Mesothelial cell of epicardium (in vitro differentiated cells): ENCODE measurements at places on chromosomes 11 and 22. TPM values are rescaled to one million over a fixed set of nuclear protein-coding genes. Genes with fewer than 3 reads are reported as not detected.

The JAML gene
- total RNA-seq: not detected in 3 replicates

DNA sequence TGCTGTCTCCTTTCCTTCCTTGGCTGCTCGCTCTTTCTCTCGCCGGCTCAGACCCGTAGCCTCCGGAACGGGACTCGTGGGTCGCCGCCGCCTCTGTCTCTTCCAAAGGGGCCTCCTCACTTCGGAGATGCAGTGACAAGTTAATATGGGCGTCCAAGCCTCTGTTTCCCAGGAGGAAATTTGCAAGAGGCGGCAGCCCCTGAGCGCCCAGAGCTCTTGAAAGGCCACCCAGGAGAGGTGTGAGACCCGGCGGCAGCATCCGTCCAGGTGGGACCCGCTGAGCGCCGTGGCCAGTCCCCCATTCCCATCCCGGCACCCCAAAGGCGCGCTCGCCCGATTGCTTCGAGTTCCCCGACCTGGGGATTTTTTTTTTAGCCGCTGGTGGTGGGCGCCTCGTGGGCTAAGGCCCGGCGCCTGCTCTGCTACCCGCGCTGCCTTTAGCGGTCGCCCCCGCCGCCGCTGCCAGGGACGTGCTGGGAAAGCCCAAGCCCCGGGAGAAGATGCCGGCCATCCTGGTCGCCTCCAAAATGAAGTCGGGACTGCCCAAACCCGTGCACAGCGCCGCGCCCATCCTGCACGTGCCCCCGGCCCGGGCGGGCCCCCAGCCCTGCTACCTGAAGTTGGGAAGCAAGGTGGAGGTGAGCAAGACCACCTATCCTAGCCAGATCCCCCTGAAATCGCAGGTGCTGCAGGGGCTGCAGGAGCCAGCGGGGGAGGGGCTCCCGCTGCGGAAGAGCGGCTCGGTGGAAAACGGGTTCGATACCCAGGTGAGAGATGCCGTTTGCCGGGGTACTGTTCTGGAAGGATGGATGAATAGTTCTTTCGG, 772 bp downstream of the NAV2 start:
- peaks cover 25% of the 10 kb centered on the region for H3K27me3 ChIP-seq
- peaks cover 54% of the 10 kb centered on the region for H3K4me1 ChIP-seq
- DNase-seq: no peak

- peak overlapping the region; percentile 90 for H3K27ac ChIP-seq
- DNase-seq: peak; percentile 51
- H3K4me1 ChIP-seq: peaks cover 73% of the 10 kb centered on the region
- peaks cover 8% of the 10 kb centered on the region for H3K36me3 ChIP-seq
- no peaks in the 10 kb centered on the region for H3K27me3 ChIP-seq
Measured at GRCh38 chr11:79018371-79018849, 422.4 kb downstream of the TENM4 start.

GRCh38 chr11:7527029-7527428, 13.2 kb downstream of the PPFIBP2 start:
- H3K27me3 ChIP-seq: no peaks in the 10 kb centered on the region
- H3K36me3 ChIP-seq: peaks cover 4% of the 10 kb centered on the region
- H3K27ac ChIP-seq: no peak overlapping the region
- DNase-seq: no peak
- H3K4me1 ChIP-seq: peaks cover 17% of the 10 kb centered on the region
- no peak overlapping the region for H3K4me3 ChIP-seq

- H3K4me3 ChIP-seq: no peak overlapping the region
- H3K27ac ChIP-seq: no peak overlapping the region
- DNase-seq: no peak
- H3K27me3 ChIP-seq: no peaks in the 10 kb centered on the region
- H3K4me1 ChIP-seq: no peaks in the 10 kb centered on the region
Measured at GRCh38 chr11:129102225-129102624, 89.9 kb downstream of the ARHGAP32 start.

DNA sequence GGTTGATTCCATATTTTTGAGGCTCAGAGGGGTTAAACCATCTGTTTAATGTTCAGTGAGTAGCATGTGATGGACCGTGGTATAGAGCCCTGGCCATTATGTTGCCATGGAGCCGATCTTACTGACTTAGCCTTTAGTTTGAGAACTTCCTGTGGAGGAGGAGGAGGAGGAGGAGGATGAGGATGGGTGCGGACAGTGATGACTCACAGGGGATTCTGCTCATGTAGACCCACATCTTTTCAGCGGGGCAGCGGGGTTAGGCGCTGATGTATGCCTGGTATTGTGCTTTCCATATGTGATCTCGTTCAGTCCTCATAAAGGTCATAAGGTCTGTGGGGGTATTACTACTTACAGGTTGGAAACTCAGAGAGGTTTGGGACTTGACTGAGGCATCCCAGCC, 13.9 kb downstream of the STX3 start:
- no peak overlapping the region for H3K27ac ChIP-seq
- no peaks in the 10 kb centered on the region for H3K27me3 ChIP-seq
- H3K36me3 ChIP-seq: peaks cover 2% of the 10 kb centered on the region
- H3K4me1 ChIP-seq: peaks cover 4% of the 10 kb centered on the region
- no peak overlapping the region for H3K4me3 ChIP-seq

GRCh38 chr11:106389101-106389500, 311.6 kb downstream of the AASDHPPT start:
- H3K4me3 ChIP-seq: no peak overlapping the region
- H3K4me1 ChIP-seq: peaks cover 16% of the 10 kb centered on the region
- H3K27ac ChIP-seq: no peak overlapping the region
- no peak for DNase-seq

DNA sequence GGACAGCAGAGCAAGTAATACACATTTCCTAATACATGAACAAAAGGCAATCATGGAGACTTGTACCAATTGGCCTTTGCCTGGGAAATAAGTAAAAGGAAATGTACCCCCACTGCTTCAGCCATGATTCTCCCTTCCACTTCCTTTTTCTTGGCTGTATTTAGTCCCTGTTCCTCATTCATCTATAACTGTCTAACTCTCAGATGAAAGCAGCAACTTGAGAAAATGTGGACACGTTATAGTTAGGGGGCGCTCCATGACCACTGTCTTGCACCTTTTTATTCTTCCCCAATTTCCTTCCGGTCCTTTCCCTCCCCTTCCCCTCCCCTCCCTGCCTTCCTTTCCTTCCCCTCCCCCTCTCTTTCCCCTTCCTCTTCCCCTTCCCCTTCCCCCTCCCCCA, 61.3 kb upstream of the BARX2 start:
- no peak overlapping the region for H3K27ac ChIP-seq
- H3K4me3 ChIP-seq: no peak overlapping the region
- H3K4me1 ChIP-seq: peaks cover 43% of the 10 kb centered on the region
- peaks cover under 1% of the 10 kb centered on the region for H3K36me3 ChIP-seq

GRCh38 chr11:80327956-80328614, 887.3 kb upstream of the TENM4 start:
- H3K27ac ChIP-seq: no peak overlapping the region
- no peaks in the 10 kb centered on the region for H3K36me3 ChIP-seq
- no peak overlapping the region for H3K4me3 ChIP-seq
- no peaks in the 10 kb centered on the region for H3K27me3 ChIP-seq
- H3K4me1 ChIP-seq: peaks cover 20% of the 10 kb centered on the region

DNA sequence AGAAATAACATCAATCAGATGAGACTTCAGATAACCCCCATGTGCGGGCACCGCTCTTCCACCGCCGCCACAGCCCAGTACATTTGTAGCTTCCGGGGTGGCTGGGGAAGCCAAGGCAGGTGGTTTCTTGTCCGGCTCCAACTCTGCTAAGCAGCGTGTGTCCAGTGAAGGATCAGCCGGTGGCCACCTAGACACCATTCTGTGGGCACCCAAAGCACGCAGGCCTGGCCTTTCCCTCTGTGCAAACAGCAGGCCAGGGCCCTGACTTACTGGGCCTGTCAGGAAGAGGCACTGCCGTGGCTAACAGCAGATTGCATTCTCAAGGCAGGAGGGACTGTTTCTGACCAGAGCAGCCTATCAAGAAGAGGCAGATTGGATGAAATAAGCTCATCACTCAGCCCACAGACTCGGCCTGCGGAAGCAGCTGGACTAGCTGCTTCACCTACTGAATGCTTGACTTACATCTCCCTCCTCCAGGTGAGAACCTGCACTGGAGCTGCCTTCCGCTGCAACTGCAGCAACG, 74.8 kb downstream of the ETS1 start:
- H3K36me3 ChIP-seq: no peaks in the 10 kb centered on the region
- peaks cover 55% of the 10 kb centered on the region for H3K4me1 ChIP-seq
- H3K27ac ChIP-seq: no peak overlapping the region

- no peak overlapping the region for H3K4me3 ChIP-seq
- no peaks in the 10 kb centered on the region for H3K27me3 ChIP-seq
- no peak overlapping the region for H3K27ac ChIP-seq
- no peaks in the 10 kb centered on the region for H3K4me1 ChIP-seq
- H3K36me3 ChIP-seq: no peaks in the 10 kb centered on the region
Measured at GRCh38 chr11:1150116-1150515, 7.6 kb upstream of the MUC5AC start.
